Activated CD8-positive, alpha-beta memory T cell treated with anti-CD3 and anti-CD28 coated beads, Interleukin-2, amount 10 ng/mL, durations not matched to agents 7 days and 5 days (primary cell): ENCODE measurements at places on chromosomes 1 and 21. TPM values are rescaled to one million over a fixed set of nuclear protein-coding genes. Genes with fewer than 3 reads are reported as not detected.

DNA sequence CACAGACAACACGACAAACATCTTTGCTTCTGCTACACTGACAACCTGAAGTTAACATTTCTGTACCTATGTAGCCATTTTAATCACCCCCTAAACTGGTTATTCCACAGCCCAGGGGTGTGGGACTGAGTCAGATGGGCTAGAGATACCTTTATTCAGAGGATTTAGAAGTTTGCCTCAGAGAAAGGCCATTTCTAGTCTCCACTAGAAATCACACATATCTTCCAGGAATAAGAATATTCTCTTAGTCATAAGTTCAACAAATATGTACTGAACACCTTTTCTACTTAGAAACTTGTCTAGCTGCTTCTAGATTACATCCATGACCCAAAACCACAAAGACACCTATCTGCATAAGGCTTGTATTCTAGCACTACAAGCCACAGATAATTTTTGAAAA, 38.8 kb downstream of the ERG start:
- no peak for DNase-seq
- no peaks in the 10 kb centered on the region for H3K27me3 ChIP-seq
- H3K27ac ChIP-seq, result no peak overlapping the region
- H3K36me3 ChIP-seq, result no peaks in the 10 kb centered on the region
- H3K4me1 ChIP-seq, result no peaks in the 10 kb centered on the region

GRCh38 chr1:80582980-80583379, 1217.8 kb upstream of the ADGRL2 start:
- H3K36me3 ChIP-seq, result no peaks in the 10 kb centered on the region
- no peaks in the 10 kb centered on the region for H3K4me1 ChIP-seq
- H3K27ac ChIP-seq, result no peak overlapping the region
- H3K27me3 ChIP-seq, result no peaks in the 10 kb centered on the region
- DNase-seq, result no peak

GRCh38 chr1:26404641-26405040, 6.0 kb upstream of the LIN28A start:
- H3K27ac ChIP-seq, result no peak overlapping the region
- DNase-seq, result no peak
- H3K27me3 ChIP-seq, result peaks cover 45% of the 10 kb centered on the region
- no peak overlapping the region for H3K4me3 ChIP-seq

IQCC gene
- total RNA-seq, result 5.4 TPM
